ENCODE measurements at places on chromosomes 3 and 15.

DNA sequence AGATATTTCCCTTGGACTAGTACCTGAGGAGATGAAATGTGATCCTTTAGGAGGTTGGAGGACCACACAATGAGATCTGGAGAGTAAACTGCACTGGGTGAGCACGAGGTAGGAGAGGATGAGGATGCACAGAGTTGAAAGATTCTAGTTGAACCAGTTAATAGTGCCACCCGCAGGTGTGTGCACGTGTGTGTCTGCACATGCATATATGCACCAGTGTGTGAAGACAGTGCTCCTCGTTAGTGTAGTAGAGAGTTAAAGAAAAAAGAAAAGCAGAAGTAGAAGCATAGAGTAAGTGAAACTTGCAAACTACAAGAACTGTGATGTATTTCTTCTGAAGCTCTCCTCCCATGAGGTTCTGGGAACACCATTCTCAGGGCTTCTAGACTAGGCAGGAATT lies 8.4 kb downstream of the MED12L start:
- no peak for DNase-seq

DNA sequence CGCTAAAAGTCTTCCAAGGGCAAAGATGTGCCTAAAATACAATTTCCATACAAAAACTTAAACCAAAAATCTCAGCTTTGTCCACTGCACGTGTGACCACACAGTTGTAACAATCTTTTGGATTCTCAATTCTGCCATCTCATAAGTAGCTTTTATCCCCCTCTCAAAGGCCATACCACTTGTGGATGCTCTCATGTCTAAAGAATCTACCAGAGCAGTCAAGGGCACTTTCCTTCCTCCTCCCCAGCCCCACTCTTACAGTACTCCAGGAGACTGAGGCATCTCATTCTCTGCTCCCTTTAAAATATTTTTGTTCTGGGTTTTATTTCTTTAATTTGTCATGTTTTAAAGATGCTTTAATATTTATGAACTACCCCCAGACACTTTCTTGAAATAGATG lies 102.3 kb upstream of the PFN2 start:
- DNase-seq = no peak

- no peak for DNase-seq
Measured at GRCh38 chr3:30948426-30948825, 54.0 kb upstream of the GADL1 start.

DNA sequence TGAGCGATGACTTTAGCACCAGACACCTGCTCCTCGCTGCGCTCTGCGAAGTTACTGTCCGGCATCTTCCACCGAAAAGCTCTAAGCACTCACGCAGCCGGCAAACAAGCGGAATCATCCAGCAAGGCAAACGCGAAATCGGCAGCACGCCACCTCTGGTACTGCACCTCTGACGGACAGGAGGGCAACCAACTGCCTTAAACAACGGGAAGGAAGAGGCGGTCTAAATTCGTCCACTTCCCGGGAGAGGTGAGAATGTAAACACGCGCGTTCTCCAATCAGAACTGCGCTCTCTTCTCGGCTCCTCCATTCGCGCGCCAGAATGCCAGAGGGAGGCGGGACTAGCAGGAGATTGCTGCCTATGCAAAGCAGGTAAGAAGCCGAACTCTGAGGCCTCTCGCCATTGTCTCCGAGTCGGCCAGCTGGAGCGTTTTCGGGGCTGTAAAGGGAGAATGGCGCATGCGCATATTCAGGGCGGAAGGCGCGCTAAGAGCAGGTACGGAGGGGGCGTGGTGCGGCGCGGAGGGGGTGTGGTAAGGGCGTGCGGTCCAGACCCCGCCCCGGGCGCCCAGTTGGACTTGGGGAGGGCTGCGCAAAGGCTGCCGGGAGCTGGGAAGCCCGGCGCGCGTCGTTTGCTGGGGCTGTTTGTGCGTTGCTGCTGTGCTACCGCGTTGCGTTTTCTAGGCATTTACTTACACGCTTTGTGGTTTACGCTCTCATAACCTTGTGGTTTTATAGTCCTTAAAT lies at the start of the genes BTD and HACL1:
TSS of gene BTD (plus strand) at position 347 of the 747 bp plus-strand sequence. CDS start 33,695 bp downstream, outside the sequence.
TSS of gene HACL1 (minus strand) at position 171 of the 747 bp plus-strand sequence. CDS start at position 65, 106 bp downstream.
- DNase-seq = peak; percentile 97

DNA sequence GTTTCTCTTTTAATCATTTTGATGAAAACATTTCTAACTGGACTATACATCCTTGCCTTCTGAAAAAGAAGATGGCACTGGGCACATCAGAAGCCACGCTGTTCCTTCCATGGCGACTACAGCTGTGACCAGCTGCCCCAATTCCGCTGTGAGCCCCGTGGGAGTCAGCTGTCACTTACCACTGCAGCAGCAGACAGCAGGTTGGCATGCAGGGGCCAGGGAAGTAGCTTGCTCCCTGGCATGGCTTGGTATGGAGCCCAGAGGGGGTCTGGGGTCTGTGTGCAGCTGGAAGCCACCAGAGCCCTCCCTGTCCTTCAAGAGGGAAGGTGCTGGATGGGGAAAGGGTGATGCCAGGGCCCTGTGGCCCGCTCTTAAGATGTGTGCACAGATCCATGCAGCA lies 4.5 kb upstream of the ZXDC start:
- no peak for DNase-seq

DNA sequence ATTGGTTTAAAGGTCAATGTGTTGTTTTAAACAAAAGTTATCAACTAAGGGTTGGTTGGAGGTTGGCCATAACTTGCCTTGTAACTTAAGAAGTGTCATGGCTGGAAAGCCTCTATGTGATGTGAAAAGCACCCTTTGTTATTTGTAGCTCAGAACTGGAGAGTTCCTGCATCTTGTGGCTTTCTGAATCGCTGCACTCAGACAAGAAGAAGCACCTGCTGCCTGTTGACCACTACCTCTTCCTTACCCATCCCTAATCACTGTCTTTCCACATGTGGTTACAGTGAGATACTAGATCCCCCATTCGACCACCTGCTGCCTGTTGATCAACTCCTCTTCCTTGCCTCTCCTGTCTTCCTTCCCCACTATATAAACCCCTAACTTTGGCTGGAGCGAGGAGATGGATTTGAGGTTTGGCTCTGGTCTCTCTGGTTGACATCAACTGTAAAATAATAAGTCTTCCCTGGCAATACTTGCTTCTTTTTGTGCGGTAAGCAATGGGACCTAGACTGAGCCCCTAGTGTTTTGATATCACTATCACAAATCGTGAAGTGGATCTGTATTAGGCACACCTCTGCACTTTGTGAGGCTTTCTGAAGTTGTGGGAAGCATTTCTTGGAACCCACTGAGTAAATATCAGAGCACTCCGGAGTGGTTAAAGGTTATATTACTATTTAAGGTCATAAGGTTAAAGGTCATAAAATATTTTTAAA lies 13.8 kb downstream of the RPL39L start:
- DNase-seq = no peak

GRCh38 chr3:10392244-10392643 lies 71.3 kb upstream of the SEC13 start:
- no peak for DNase-seq

- DNase-seq = no peak
Measured at GRCh38 chr3:122942239-122942638, 85.3 kb downstream of the SEMA5B start.

DNA sequence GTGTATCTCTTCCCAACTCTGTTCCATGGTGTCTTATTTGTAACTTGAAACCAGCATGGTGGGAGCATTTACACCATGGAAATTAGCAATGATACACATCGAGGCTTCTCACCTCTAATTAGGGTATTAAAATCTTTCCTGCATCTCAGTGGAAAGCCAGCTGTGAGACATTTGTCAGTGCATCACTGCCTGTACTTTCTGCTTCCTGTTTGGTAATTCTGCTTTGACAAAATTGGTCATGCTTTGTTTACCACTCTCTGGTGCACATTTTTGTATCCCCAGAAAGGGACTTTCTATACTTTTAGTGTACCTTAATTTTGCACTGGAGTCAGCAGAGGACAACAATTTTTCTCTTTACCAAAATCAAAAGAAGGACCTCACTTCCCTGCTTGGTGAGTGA lies 402.1 kb downstream of the PDCD6IP start:
- no peak for DNase-seq

- no peak for DNase-seq
Measured at GRCh38 chr3:183349421-183350157, 78.8 kb downstream of the MCF2L2 start.

- no peak for DNase-seq
Measured at GRCh38 chr15:70149667-70150404, 52.1 kb upstream of the TLE3 start.

DNA sequence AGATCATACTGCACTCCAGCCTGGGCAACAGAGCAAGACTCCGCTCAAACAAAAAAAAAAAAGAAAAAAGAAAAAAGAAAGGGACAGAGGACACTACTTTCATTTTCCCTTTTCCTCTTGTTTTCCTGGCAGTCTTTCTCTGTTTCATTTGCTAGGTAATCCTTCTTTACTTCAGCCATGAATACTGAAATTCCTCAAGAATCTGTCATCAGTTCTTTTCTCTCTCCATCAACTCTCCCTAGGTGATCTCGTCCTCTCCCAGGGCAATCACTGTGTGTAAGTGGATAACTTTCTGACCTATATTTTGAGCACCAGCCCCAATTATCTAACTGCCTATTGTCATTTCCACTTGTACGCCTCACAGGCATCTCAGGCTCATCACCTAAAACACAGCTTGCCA lies 51.5 kb downstream of the TTC23 start:
- no peak for DNase-seq

DNA sequence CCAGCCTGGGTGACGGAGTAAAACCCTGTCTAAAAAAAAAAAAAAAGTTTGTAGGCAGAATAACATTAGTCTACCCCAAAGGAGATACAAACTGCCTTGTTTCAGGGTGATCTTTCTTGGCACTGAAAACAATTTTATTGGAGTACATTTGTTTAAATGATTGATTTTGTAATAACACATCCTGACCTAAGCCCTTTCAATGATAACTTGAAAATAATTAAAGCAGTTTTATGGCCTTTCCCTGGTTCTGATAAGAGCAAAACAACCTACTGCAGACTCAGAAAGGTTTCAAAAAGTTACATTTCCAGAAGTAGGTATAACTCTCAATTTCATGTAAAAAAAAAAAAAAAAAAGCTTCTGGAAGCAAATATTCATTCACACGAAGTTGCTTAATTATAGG lies 164.4 kb downstream of the ISL2 start:
- no peak for DNase-seq

DNA sequence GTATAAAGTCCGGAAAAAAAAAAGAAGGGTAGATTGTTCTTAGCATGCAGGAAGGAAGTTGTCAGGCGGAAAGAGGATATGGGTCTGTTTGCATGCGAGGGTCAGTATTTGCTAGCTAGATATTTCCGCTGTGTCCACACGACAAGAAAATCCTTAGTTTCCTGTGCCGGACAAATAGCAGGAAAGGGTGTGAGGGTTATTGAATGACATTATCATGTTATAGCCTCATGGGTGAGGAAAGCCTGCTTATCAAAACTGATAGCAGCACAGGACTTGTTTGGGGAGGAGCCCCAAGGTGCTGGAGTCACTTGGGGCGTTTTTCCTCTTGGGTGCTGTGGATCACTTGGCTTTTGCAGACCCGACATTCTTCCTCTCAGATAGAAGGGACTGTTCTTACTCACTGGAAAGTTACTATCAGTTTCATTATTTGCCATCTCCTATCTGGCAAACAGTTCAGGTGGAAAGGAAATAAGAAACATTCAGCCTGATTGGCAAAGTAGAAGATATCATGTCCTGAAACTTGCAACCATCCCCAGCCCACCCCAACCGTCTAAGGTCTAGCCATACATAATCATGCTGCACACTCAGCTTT lies 127.2 kb upstream of the DPH6 start:
- DNase-seq = no peak

- DNase-seq = no peak
Measured at GRCh38 chr3:65883613-65884012, 155.1 kb downstream of the MAGI1 start.

DNA sequence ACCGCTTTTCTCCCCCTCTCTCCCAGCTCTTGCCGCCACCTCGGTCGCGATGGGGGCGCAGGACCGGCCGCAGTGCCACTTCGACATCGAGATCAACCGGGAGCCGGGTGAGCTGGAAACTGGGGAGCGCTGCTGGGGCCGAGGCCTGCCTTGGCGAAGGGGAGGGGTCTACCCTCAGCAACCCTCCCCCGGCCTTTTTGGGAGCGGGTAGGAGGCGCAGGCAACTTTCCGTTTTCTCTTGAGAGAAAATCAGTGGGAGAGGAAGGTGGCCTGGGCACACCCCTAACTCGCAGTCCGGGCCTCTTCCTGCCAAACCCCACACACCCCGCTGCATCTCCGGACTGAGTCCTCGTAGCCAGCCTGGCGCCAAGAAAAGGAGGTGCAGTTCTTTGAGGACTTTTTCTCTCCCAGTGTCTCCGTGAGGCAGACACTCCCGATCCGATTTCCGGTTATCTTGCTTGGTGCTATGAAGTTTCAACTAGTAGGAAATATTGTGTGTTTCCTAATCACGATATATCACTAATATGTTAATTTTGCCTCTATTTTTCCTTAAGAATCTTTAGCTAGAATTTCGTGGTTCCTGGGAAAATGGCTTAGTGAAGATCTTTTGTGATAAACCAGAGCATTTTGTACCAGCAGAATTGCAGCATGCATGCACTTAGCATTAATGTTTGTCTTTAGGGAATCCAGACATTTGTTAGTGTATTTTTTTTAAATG lies 631 bp downstream of the NKTR start:
- peak; percentile 29 for DNase-seq

DNA sequence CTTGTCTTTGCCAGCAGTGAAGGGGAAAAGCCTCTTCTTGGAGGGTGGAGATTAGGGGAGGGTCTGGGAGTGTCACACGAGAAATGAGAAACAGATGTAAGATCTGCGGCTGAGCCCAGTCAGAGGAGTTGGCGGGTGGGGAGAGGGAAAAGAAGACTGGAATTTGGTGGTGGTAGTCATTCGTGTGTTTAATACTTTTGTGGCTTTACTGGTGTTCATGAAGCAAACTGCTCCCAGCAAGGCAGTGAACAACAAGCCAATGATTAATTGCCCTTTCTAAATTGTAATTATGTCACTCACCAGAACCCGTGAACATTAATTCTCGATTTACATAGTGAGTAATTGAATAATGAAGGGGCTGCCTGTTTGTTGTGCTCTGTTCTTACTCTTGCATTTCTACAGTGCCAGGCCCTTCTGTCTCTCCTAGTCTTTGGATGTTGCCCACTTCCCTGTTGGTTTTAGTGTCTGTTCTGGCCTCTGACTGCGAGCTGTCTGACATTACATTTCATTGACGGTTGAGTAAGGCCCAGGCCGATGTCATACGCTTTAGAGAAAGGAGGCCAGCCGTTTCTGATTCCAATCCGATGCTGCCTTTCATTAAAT lies 78.0 kb downstream of the CHCHD6 start:
- no peak for DNase-seq

GRCh38 chr3:141471160-141471559 lies 15.7 kb upstream of the RASA2 start:
- DNase-seq = no peak

Measured in stimulated activated CD8-positive, alpha-beta memory T cell treated with anti-CD3 and anti-CD28 coated beads, Interleukin-7, amount 100 ng/mL, for 1 hour (primary cell).